ENCODE measurements at places on chromosomes 2 and 18.

GRCh38 chr18:48948112-48949049 lies 2.4 kb downstream of the SMAD7 start:
- DNase-seq: peak; percentile 39

DNA sequence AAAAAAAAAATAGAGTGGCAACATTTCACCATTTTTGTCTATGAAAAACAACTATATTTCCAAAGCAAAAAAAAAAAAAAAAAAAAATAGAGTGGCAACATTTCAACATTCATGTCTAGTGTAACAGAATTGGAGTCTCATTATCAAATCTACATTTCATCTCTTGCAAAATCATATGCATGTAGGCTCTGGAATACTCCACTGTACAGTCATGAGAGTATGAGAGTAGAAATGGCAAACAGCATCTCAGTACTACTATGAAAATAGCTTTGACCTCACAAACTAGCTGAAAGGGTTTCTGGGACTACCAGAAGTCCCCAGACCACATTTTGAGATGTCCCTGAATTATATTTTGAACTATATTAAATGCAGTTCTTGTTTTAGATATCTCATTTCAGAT lies 82.8 kb downstream of the SMAD2 start:
- no peak for DNase-seq

GRCh38 chr18:22563164-22563583 lies 145.5 kb upstream of the CTAGE1 start:
- peak; percentile 86 for DNase-seq

DNA sequence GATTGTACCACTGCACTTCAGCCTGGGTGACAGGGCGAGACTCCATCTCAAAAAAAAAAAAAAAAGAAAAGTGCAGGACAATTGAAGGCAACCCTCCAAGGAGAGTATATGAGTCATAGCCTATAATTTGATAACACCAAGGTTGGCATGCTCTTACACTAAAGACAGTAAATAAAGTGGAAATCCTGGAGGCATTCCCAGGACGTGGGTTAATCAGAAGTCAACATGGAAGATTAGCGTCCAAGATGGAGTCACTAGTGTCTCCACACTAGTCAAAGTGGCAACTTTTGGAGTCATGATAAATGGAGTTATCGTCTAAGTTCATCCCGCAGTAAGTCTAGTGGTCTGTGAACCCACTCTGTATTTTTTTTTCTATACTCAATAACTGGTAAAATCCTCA lies 21.2 kb upstream of the UGGT1 start:
- DNase-seq: no peak

DNA sequence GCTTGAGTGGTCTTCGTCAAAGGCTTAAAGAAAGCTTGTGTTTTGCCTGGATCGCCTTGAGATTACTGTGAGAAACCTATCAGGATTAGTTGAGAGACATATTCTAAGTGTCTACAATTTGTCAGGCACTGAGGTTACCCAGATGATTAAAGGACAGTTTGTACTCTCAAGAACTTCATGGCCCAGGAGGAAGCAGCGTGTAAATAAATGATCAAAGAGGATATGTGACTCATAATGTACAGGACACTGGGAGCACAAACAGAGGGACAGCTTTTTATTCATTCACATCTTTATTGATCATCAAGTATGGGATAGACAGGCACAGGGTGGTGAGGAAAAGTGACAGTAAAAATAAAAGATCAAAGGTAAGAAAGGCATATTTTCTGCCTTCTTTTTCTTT lies 152.6 kb upstream of the FSHR start:
- peak; percentile 43 for DNase-seq

DNA sequence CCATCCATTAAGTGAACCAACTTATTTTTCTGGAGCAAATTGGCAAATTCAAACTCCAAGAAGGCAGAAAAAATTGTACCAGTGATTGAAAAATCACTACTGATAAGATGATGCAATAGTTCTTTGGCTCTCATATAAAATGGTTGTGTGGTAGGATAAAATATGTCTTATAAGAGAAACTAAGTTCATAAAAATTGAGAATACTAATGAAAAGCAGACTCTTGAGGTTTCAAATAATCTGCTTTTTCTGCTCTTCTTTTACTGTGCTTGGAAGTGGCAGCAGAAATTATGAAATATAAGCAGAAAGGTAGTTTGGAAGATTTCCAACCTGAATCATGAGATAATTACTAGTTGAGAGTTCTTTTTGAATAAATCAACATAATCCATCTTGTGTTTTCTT lies 61.9 kb downstream of the PPP1R1C start:
- no peak for DNase-seq

DNA sequence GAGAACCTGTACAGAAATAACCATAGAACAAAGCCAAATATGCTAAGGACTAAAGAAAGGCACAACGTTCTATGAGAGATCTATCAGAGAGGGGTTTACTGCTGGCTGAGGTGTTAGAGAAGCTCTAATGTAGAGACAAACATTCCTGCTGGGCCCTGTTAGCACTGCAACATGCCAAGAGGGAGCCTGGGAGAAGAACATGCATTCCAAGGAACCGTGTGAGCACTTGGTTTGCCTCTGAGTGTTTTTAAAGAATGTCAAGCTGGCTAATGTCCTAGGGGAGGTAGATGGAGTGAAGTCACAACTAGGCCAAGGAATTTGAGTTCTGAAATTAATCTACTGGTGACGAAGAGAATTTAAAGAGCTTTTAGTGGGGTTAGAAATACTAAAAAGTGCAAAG lies 384.3 kb upstream of the LYPD1 start:
- no peak for DNase-seq

GRCh38 chr18:59671551-59671950 lies 25.7 kb downstream of the CCBE1 start:
- DNase-seq: no peak

All from HCEC 1CT (cell line).